ENCODE measurements at places on chromosomes 4 and X. TPM values are rescaled to one million over a fixed set of nuclear protein-coding genes. Genes with fewer than 3 reads are reported as not detected.

RTL9 gene
- not detected for total RNA-seq

GRCh38 chrX:152926923-152927322 is 29.1 kb downstream of the ZNF185 start:
- DNase-seq: no peak

GRCh38 chr4:120466429-120466828 is 399.8 kb upstream of the MAD2L1 start:
- DNase-seq: no peak

DNA sequence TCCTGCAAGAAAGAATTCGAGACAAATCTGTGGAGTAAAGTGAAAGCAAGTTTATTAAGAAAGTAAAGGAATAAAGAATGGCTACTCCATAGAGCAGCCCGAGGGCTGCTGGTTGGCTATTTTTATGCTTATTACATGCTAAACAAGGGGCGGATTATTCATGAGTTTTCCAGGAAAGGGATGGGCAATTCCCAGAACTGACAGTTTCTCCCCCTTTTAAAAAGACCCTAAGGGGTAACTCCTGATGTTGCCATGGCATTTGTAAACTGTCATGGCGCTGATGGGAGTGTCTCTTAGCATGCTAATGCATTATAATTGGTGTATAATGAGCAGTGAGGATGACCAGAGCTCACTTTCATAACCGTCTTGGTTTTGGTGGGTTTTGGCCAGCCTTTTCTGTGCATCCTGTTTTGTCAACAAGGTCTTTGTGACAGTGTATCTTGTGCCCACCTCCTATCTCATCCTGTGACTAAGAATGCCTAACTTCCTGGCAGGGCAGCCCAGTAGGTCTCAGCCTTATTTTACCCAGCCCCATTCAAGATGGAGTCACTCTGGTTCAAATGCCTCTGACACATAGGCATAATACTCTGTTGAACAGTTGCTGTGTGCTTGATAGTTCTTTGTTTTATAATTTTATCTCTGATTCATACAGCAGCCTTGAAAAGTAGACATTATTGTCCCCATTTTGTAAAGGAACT is 25.8 kb downstream of the GAB1 start:
- DNase-seq: no peak

DNA sequence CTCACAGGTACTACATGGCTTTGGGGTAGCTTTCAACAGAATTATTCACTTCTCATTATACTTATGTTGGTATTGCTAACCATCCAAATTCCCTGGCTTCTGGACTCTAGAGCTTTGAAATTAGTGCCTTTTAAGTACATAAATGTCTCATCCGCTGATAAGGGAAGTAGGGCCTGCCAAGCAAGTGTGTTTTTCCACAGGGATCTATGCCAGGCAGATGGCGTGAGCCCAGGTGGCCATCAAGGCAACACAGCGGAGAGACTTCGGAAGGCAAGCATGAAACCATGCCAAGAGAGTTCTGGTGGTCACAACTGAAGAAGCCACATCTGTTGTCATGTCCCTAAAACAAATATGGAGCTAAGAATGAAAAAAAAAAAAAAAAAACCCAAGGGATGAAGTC is 503.1 kb upstream of the LCORL start:
- no peak for DNase-seq

DNA sequence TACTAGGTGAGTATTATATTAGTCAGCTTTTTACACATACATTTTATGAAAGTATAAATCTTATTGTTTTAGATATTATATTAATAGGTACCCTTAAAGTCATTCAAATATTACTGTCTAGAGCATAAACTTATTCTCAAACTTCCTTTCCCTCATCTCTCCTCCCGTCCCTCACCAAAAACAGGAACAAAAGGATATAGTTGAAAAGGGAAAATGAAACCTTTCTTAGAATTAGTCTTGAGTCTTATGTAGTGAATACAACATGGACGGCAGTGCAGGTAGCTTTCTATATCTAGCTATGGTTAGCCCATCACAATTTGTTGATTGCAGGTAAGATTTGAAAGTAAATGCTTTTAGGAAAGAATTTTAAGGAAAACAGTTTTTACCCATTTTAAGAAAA is 65.6 kb downstream of the RBPJ start:
- DNase-seq: no peak

DNA sequence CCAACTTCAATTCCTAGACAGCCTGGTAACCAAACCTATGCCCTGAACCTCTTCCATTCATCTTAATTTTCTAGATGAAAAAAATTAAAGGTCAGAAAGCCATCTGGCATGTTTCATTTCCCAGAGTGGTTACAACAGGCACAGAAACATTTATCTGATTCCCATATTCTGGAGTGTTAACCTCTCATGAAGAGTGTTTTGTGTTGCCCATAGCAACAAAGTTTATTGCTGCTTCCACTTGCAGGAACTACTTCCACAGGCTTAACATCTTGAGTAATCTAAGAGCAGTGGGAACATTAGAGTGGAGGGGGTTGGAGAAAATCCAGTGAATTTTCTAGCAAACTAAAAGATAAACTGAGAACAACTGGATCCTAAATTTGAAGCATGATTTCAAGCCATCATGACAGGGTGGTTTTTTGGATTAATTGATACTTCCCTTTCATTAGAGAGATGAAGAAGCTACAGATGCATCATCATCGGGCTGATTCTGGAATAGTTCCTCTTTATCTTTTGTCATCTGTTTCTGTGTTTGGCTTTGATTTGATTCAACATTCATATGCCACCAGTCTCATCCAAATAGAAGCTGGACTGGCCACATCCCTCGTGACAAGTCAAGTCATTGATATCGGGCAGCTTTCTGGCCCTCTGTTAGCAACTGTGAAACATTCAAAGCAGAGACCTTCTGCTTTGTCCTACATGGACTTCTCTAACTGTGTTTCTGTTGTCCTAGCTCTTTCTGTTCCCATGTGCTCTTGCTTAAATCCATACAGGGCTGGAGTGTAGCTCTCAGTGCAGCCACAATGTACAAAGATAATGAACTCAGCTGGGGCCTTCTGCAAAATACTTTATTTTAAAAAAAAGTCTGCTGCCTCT is 167.3 kb downstream of the MID1IP1 start:
- no peak for DNase-seq

DNA sequence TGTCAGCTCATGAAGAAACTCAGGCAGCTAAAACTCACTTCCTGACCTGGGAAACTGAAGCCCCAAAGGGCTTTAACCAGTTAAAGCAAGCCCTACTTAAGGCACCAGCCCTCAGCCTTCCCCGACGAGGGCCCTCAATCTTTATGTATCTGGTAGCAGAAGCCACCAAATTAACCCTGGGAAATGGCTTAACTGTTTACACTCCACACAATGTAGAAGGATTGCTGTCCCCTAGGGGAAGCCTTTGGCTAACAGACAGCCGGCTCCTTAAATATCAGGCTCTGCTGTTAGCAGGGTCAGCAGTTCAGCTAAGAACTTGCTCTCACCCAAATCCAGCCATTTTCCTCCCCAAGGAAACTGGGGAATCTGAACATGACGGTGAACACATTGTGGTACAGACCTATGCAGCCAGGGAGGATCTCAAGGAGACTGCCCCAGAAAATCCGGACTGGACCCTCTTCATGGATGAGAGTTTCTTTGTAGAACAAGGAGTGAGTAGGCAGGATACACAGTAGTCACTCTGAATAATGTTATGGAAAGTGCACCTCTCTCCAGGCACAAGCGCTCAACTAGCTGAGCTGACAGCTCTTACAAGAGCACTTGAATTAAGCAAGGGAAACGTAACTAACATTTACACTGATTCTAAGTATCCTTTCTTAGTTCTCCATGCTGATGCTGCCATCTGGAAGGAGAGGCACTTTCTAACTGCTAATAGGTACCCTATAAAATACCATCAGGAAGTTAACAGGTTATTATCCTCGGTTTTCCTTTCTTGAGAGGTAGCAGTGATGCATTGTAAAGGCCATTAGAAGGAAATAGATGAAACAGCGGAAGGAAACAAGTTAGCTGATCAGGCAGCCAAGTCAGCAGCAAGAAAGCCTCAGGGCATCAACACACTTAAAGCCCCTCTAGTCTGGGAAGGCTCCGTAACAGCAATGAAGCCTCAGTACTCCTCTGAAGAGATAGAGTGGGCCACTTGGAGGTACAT is 9.6 kb upstream of the NAF1 start:
- DNase-seq: no peak

NMU gene
- total RNA-seq: 0.67 TPM

- no peak for DNase-seq
Measured at GRCh38 chr4:158841540-158841939, 72.7 kb downstream of the FNIP2 start.

FAAH2 gene
- 1.9 TPM for total RNA-seq

DNA sequence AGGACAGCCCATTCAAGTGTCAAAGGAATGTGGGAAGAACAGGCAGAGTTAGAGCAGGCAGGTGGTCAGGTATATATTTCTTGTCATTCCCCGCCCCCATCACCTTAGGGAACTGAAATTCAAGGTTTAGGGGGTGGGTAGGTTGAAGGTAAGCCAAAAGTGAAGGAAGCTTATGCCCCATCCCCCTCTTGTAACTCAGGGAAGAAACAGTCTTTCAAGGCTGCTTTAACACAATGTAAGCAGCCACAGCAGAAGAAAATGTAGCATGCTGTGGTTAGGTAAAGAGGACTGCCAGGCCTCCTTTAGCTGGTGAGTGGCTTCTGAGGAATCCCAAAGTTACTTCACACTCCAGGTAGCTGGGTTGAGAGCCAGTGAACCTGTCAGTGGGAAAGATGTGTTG is 122.3 kb downstream of the RS1 start:
- DNase-seq: no peak

DNA sequence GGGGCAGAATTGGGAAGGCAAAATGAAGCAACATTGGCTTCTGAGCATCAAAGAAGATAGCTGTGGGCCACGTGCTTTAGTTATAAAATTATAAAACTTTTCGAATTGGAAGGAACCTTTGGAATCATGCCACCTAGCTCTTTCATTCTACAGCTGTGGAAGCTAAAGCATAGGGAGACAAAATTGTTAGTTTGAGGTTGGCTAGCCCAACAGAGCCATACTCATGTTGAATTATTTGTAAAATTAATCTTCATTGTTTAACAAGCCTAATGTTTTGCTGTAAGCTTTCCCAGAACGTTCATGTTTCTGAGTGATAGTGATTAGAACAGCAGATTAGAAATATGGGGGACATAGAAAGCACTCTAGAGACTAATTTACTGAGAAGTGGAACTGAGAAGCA is 35.9 kb downstream of the HHIP start:
- no peak for DNase-seq

GRCh38 chr4:121991968-121992367 is 40.1 kb upstream of the TRPC3 start:
- no peak for DNase-seq

GRCh38 chr4:184599492-184600135 is 49.6 kb downstream of the CASP3 start:
- no peak for DNase-seq

- no peak for DNase-seq
Measured at GRCh38 chr4:153595894-153596601, 88.0 kb upstream of the TLR2 start.

DNA sequence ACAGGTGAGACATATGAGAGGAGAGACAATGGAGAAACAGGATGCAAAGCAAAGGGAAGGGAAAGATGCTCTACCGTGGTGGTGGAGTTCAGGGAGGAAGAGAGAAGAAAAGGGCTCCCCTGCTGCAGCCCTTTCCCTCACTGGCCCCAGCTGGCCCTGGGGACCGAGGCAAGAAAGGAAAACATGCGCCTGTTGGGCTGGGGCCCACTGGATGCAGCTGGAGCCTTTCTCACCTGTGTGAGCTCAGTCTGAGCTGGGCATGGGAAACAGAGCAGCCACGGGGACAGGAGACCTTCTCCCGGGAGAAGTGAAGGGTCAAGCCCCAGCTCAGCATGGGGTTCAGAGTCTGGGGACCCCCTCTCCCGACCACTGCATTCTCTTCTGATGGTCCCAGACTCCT is 11.9 kb downstream of the NXF3 start:
- no peak for DNase-seq

DNA sequence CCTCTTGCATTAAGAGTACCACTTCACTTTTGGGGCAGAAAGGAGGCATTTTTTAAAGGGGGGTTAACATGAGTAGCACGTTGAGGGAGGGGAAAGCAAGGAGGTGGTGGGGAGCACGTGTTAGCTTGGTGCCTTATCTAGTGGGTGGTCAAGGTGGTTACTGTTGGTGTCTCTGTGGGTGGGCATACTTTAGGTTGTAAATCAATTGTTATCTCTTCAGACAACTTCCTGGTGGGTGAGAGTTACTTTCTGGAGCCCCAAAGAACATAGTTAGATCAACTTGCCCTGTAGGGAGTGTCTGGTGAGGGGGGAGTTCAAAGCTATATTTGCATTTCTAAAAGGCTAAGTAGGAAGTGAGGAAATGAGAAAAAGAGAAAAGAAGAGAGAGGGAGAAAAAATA is 297.7 kb upstream of the CLNK start:
- DNase-seq: no peak

SORCS2 gene
- not detected for total RNA-seq

SPRY1 gene
- 7.4 TPM for total RNA-seq

MAGEA2 gene
- total RNA-seq: not detected

C4orf50 gene
- 0.27 TPM for total RNA-seq

- no peak for DNase-seq
Measured at GRCh38 chr4:137067735-137068134, 464.6 kb downstream of the PCDH18 start.

DNA sequence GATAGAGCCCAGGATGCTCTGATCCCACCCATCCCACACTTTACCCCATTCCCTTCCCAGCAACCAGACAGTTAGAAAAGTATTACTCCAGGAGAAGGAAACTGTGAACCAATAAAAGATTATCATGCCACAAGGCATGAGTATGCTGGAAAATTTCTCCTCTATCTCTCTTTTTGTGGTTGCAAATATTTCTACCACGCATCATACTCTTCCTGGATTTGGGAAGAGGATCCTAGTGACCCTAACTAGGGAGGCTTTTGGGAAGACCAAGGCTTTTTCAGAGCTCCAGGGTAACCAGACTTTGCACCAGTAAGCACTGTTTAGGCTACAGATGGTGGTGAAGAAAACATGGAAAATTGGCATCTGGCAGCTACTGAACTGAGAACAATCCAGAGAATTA is 257.6 kb upstream of the CLNK start:
- no peak for DNase-seq

DNA sequence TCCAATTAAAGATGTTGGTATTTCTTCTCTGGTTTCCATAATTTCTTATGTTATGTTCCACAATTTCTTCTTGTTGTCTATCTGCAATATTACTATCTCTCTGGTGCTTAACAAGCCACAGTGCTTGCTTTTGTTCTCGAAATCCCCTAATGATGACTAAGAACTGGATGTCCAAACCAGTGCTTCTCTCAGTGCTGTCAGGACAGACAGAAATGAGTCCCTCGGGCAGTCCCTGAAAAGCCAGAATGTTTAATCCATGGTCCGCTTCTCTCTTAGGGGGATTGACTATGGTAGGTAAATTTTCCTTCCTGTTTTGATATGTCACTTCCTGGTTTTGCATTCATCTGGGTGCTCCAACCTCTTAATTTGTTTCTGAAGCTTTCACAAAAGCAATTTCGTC is 321.6 kb upstream of the PCDH10 start:
- no peak for DNase-seq

DNA sequence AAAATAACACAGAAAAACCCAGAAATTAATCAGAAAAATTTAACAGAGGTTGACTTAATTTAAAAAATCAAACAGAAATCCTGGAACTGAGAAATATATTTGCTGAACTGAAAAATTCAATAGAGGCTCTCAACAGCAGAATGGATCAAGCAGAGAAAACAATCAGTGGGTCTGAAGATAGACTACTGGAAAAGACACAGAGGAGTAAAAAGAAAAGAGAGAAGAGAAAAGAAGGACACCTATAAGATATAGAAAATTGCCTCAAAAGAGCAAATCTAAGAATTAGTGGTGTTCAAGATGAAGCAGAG is 55.1 kb downstream of the HAUS3 start:
- no peak for DNase-seq
